Activated CD4-positive, CD25-positive, alpha-beta regulatory T cell (primary cell): ENCODE measurements at places on chromosomes 4 and X.

GRCh38 chr4:53767482-53767881 is 176.2 kb upstream of the LNX1 start:
- DNase-seq: no peak

- no peak for DNase-seq
Observed at GRCh38 chr4:56077676-56078075, 128.9 kb downstream of the CEP135 start.

GRCh38 chr4:65495439-65495838 is 174.8 kb downstream of the EPHA5 start:
- DNase-seq: no peak

DNA sequence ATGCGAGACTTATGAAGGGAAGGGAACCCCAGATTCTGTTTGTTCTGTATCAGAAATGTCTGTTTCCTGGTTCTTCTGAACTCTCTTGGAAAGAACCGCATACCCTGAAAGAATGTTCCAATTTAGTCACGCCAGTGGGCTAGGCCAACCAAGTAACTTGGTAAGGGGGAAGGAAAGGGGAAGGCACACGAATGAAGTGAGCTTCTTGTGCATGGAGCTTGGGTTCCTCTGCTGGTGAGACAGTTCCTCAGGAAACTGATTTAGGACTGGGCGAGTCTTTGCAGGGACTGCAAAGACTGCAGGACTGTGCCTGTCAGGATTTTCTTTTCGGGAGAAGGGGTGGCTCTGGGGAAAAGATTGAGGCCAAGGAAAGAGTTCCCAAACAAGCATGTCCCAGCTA is 35.6 kb downstream of the FRMPD3 start:
- no peak for DNase-seq

- peak; percentile 65 for DNase-seq
Observed at GRCh38 chr4:121950212-121950679, 1.6 kb downstream of the TRPC3 start.

- DNase-seq: no peak
Observed at GRCh38 chr4:149264093-149264733, 551.4 kb downstream of the IQCM start.

GRCh38 chr4:79015411-79015810 is 76.2 kb upstream of the PAQR3 start:
- no peak for DNase-seq

DNA sequence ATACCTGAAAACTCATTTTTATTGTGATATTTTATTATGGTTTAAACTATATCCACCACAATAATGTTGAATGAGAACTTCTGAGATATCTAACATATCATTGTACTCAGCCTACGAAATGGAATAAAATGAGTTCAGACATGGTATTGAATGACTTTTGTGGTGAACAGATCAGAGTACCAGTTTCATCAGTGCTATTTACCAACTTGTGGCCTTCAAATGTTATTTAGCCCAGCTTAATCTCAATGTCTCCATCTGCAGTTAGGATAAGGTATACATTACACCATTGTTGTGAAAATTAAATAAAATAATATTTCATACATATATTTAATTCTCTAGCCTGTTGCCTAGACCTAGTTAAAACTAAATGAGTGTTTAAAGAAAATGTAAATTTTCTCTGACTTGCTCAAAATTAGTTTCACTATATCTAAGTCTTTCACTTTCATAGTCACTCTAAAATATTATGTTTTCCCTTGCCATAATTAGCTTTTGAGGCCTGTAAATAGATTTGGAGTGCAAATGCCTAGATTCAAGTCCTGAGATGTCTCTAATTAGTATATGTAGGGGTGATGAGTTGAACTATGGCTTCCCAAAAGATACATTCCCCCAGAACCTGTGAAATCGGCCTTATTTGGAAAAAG is 594.2 kb downstream of the STPG2 start:
- no peak for DNase-seq

- no peak for DNase-seq
Observed at GRCh38 chr4:186900232-186900900, 176.7 kb upstream of the FAT1 start.

DNA sequence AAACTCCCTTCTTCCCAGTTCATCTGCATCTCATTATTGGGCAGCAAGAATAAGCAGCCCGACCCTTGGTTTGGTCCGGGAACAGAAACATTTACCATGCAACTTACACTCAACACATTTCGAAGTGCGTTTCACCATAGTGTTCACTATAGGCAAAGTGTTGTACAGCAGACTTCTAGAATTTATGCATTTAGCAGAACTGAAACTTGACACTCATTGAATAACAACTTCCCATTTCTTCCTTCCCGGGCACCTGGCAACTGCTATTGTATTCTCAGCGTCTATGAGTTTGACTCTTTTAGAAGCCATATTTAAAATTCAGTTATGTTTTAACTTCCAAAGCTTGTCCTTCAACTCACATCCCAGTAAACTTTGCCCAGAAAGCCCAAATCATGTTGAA is 840.6 kb downstream of the NLGN4X start:
- no peak for DNase-seq

- no peak for DNase-seq
Observed at GRCh38 chrX:130994671-130995070, 63.5 kb upstream of the ARHGAP36 start.

- no peak for DNase-seq
Observed at GRCh38 chr4:6746721-6747293, 30.8 kb downstream of the BLOC1S4 start.

DNA sequence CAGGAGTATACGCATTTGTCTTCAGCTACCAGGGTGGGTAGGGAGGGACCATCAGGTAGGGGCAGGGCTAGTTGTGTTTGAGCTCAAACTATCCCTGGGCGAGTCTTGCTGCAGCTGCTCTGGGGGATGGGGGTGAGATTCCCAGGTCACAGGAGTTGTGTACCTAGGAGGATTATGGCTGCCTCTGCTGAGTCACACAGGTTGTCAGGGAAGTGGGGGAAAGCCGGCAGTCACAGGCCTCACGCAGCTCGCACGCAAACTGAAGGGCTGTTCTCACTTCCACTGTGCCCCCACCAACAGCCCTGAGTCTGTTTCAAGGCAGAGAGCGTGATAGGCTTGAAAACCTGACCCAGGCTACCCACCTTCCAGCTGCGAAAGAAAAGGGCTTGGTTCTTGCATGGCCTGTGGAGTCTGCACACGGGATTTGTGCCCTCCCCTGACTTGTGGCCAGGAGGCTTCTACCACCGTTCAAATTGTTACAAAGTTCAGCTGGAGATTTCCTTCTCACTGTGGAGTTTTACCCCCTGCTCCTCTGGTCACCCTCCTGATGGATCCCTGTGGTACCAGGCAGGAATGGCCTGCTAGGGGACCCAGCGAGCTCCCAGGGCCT is 63.8 kb downstream of the ARFIP1 start:
- no peak for DNase-seq

DNA sequence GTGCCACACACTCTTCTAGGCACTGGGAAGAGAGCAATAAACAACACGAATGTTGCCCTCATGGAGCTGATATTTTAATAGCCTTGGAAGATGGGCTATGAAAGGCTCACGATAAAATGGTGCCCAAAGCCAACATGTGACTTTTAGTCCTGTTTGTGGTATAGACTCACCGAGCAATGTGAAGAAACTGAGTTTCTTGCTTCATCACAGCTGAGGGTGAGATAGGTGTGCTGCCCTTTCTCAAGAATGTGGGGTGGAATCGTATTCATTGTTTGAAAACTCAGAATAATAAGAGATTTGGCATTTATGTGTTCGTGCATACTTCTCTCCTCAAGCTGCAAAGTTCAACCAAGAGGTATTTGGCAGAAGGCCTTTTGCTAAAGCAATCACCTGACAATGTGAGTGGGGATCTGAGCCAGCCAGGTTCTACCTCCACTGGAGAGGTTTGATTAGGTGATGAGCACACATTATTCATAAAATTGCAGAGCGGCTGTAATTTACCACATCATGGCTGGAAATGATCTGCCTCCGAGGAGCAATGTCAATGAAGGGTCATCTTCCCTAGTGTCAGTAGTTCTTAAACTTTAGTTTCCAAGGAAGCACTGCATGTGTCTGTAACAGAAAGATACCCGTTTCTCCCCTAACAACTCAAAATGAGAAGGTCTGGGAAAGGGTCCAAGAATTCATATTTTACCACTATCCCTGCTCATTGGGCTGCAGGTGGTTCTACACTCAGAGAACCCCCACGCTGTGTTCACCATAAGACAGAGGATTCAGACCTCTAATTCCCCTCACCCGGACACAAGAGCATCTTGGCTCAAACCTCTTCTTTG is 41.9 kb upstream of the CBR4 start:
- DNase-seq: no peak

DNA sequence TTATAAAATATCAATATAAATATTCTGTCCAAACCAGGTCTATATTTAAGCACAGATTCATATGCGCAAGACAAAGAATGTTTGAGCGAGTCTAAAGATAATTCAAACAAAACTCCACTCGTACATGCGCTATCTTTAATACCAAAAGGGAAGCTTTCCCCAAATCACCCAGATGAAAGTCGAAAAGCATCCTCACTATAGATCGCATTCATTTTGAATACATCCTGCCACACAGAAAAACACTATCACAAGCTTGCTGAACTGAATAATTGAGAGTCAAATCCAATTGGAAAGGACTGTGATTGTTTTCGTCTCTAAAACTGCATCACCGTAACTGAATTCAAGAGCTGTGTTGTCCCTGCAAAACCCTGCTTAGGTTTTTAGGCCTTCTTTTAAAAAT is 685 bp downstream of the TASL start:
- DNase-seq: no peak

DNA sequence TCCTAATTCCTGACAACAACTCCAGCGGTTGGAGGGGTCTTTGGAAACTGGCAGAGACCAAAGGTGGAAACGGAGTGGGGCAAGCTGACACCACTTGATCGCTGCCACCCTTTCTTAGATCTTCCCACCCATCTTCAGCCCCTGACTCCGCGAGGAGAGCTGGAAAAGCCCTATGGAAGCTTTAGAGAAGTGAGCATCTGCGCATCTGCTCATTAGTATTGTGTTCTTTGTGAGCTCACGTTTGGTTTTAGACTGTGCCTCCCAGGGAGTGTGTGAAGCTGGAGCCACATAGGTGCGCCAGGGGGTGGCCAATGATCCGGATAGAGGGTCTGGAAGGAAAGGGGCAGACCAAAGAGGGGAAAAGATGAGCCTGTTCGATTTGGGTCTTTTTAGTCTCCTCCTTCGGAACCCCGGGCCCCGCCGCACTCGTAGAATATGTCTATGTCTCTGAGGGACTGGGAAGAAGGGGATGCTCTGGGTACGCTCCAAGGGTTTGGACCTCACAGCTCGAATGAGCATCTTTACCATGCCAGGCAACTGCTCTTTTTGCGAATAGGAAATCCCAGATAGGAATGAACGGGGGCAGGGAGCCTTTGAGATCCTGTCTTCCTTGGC is 578 bp upstream of the DKK2 start:
- DNase-seq: no peak

DNA sequence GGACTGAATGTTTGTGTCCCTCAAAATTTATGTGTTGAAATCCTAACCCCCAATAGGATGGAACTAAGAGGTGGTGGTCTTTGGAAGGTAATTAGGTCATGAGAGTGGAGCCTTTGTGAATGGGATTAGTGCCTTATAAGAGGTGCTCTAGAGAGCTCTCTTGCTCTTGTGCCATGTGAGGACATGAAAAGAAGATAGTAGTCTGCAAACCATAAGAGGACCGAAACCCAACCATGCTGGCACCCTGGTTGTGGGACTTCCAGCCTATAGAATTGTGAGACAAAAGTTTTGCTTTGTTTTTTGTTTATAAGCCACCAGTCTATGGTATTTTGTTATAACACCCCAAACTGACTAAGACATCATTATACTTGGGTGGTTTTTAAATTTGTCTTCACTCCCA is 417.1 kb downstream of the ANKRD50 start:
- DNase-seq: no peak

DNA sequence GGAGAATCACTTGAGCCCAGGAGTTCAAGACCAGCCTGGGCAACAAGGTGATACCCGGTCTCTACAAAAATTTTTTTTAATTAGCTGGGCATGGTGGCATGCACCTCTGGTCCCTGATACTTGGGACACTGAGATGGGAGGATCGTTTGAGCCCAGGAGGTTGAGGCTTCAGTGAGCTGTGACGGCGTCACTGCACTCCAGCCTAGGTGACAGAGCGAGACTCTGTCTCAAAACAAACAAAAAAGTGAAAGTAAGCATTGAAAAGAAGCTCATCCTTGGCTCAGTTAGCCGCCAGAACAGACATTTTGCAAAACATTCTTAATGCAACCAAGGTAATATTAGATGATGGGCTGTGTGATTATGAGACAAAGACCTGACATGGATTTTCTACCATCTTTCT is 223.3 kb upstream of the VCX3A start:
- no peak for DNase-seq

GRCh38 chrX:129145840-129146272 is 377.4 kb downstream of the SMARCA1 start:
- no peak for DNase-seq

- DNase-seq: peak; percentile 3
Observed at GRCh38 chrX:118528071-118528737, 32.6 kb downstream of the DOCK11 start.

DNA sequence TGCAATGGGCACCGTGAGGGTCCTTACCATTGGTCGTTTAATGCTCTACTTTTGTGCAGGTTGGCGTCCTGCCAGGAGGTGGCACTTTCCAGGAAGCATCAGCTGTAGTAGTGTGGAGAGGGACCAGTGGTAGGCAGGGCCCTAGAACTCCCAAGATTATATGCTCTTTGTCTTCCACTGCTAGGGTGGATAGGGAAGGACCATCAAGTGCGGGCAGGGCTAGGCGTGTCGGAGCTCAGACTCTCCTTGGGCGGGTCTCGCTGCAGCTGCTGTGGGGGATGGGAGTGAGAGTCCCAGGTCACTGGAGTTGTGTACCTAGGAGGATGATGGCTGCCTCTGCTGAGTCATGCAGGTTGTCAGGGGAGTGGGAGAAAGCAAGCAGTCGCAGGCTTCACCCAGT is 134.7 kb downstream of the KLF8 start:
- DNase-seq: no peak

- no peak for DNase-seq
Observed at GRCh38 chrX:108641589-108642272, 94.6 kb downstream of the IRS4 start.

- no peak for DNase-seq
Observed at GRCh38 chr4:180665994-180666824, 1577.0 kb upstream of the TENM3 start.

DNA sequence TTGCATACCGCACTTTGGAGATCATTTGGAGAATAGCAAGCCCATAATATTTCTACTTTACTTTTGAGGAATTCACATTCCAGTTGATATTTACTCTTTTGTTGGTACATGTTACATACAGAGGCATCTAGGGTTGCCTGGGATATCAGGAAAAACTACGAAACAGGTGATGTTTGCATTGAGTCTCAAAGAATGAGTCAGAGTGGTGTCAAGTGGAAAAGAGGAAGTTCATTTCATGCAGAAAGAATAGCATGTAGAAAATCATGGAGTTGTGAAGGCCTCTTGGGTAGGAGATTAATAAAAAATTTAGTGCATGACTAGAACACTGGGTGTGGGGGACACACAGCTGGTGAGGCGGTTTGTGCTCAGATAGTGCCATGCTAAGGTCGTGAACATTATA is 33.5 kb upstream of the ELOVL6 start:
- no peak for DNase-seq

GRCh38 chr4:17322514-17322913 is 189.4 kb downstream of the QDPR start:
- no peak for DNase-seq

GRCh38 chrX:7263330-7263729 is 115.4 kb upstream of the PUDP start:
- no peak for DNase-seq

- DNase-seq: no peak
Observed at GRCh38 chrX:154411981-154412340, 622 bp downstream of the TAFAZZIN start.

GRCh38 chr4:140151699-140152012 is 2.3 kb downstream of the MAML3 start:
- DNase-seq: peak; percentile 38

GRCh38 chr4:187286525-187286924 is 562.9 kb upstream of the FAT1 start:
- no peak for DNase-seq
